ENCODE measurements at places on chromosomes 12 and 14.

- DNase-seq, result no peak
Measured at GRCh38 chr14:64673748-64674147, 30.5 kb upstream of the PLEKHG3 start.

DNA sequence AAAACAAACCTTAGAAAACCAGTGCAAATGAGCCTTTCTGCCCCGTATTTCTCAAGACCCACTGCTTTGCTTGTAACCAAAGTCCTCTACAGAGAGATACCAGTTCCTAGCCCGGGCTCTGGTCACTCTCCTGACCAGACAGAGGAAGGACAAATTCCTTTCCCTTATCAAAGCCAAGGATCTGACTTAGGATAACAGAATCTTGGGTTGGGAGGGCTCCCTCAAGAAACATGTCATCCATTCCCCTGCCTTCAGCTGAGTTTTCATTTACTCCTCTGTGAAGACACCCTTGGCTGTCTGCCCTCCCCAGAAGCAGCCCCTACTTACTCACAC is 116.0 kb upstream of the PARP11 start:
- DNase-seq, result no peak

DNA sequence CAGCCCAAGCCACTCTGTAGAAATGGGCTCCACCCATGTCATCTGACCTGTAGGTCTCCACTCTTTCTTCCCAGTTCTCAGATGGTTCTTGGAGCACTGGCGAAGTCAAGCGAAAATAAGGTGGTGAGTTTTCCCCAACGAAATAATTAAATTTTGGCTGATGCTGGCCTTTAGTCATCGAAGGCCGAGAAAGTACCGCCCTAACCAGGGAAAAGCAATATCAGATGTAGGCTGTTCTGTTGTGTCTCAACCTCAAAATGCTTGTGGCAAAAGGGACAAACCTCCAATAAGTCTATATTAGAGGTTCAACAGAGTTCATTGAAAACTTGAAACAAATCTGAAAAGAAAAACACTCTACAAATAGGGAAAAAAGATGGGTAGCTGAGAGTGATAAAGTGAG is 48.6 kb upstream of the BCAT1 start:
- DNase-seq, result no peak

GRCh38 chr12:125518074-125518473 is 452.8 kb downstream of the AACS start:
- no peak for DNase-seq

DNA sequence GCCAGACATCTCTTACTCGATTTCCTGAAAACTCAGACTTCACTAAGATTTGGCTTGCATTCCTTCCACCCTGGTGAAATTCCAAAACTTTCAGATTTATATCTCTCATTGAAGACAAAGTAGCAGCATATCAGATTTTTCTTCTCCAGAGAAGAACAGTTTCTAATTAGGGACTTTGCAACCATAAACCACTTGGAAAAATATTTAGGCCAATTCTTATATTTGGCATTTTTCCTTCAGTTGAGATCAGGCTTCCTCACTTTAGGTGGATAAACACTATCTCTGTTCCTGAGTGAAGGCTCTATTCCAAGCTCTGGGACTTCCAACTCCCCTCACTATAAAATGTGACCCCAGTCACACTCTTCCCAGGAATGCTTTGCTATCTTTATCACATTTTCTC is 1434.3 kb upstream of the FLRT2 start:
- DNase-seq, result no peak

DNA sequence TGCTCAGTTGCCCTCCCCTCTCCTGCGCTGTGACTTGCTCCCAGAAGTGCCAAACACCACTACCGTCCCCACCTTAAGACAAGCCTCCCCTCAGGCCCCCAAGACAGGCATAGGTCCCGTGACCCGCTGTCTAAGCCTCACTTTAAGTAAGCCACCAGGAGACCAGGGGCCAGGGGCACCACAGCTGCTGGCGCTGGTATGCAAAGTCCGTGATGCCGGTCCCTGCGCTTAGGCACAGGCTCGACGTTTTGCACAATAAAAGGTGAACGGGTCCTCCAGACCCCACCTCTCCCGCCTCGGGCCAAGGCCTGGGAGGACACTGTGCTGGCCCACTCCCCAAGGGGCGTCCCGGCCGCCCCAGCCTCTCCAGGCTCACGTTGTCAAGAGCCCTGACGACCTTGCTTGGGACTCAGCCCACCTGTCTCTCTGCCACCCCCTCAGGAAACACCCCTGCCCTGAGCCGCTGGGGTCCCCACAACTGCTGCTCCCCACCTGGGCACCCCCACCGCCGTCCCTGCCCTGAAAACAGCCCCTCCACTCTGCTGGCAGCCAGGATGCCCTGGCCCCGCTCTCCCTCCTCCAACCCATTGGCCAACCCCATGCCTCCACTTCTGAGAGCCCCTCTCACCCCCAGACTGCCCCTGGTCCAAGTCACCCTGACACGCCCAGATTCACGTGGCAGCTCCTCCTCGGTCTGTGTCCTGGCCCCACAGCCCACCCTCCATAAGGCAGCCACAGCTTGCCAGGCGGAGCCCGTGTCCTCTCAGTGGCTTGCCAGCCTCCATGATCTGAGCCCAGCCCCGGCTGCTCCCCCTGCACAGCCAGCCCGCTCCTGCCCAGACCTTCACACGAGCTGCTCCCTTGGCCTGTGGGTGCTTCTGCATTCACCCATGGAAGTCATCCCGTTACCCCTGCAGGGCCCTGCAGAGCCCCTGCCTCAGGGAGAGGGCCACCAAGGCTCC is 11.9 kb downstream of the JAG2 start:
- DNase-seq, result no peak

- peak; percentile 83 for DNase-seq
Measured at GRCh38 chr12:100154474-100155247, 12.0 kb upstream of the BLTP3B start.

DNA sequence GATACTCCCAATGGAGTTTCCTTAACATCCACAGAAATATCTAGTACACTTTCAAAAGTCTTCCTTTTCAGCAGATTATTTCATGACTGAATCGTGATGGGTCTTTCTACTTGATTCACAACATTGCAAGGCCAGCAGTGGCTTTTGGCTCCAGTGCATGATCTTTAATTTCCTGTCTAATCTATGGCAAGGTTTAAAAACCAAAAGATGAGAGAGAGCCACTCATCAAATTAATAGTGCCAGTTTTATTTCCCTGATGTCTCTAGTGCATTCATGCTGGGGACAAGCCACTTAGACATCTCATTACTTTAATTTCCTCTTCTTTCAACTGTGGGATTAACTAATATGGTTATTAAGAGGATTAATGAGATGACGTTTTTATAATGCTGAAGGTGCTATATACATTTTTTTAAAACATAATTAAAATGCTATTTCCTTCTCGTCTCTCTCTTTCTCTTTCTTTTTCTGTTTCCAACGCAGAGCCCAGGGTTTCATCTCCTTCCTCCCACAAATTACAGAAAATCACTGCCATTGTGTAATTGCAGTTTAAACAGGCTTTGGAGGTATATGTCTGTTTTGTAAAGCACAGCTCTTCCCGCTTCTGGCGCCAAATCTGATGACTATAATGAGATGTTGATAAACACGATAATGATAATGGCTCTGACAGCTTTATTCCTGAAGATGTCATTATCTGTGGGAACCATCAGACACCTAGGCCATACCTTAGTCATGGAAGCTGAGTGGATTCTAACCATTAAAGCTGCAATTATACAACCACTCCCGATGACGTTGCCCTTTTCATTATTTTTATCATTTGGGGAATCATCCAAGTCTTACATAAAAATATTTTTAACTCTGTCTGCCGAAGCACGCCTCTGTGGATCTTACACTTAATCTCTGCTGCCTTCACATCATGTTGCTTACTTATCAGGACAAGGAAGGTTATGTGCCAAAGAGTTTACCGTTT is 103.1 kb upstream of the PPM1H start:
- no peak for DNase-seq

All from stimulated activated CD4-positive, alpha-beta T cell treated with anti-CD3 and anti-CD28 coated beads, Interleukin-2, amount 100 ng/mL, for 24 hours (primary cell).